ENCODE measurements at places on chromosomes 4 and X. TPM values are rescaled to one million over a fixed set of nuclear protein-coding genes. Genes with fewer than 3 reads are reported as not detected.
A peak's percentile ranks its signal among the peaks of the same experiment; 100 is the strongest.

ADGRG2 gene
- not detected for total RNA-seq

GASK1B gene
- 0.21 TPM for total RNA-seq

CDKL5 gene
- total RNA-seq: 15.3 TPM

DNA sequence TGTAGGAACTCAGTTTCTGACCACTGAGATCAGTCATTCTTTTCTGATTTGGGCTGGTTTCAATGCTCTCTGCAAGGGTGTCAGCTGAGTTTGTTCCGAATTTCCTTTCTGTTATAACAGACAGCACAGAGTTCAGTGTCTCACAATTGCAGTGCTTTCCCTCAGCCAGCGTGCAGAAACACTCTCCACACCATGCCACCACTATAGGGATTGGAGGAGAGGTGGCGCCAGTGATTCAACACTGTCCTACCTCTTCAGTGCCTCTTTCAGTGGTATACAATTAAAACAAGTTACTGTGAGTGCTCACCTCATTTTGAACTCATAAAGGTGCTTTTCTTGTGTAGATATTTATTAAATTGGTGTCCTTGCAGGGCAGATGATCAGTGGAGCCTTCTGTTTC is 413.2 kb upstream of the CXorf51B start:
- DNase-seq: no peak

- DNase-seq: no peak
Observed at GRCh38 chr4:62030958-62031357, 830.8 kb downstream of the ADGRL3 start.

- DNase-seq: peak; percentile 61
Observed at GRCh38 chrX:97039363-97040029, 155.8 kb downstream of the RPA4 start.

DNA sequence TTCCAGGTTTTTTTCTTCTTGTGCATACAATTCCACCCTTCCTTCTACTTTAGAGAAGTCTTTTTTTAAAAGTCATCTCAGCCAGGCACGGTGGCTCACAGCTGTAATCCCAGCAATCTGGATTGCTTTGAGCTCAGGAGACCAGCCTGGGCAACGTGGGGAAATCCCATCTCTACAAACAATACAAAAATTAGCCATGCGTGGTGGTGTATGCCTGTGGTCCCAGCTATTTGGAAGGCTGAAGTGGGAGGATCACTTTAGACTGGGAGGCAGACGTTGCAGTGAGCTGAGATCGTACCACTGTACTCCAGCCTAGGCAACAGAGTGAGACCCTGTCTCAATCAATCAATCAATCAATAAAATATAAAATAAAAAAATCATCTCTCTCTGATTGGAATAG is 14.8 kb downstream of the ELOVL6 start:
- no peak for DNase-seq

GRCh38 chr4:184433258-184433892 is 41.0 kb downstream of the IRF2 start:
- DNase-seq: no peak

DNA sequence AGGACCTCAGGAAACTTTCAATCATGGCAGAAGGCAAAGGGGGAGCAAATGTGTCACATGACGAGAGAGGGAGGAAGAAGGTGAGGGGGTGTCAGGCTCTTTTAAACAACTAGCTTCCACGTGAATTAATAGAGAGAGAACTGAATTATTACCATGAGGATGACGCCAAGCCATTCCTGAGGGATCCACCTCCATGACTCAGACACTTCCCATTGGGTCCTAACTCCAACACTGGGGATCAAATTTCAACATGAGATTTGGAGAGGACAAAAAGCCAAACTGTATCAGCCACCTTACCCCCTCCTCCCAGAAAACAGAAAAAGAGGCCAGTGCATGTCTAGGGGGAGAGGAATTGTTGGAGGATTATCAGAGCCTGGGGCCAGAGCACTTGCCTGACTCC is 40.4 kb upstream of the LAS1L start:
- DNase-seq: no peak

GRCh38 chrX:123357941-123358340 is 173.9 kb downstream of the GRIA3 start:
- DNase-seq: peak; percentile 41

GRCh38 chr4:81628489-81628888 is 156.8 kb upstream of the RASGEF1B start:
- DNase-seq: no peak

- no peak for DNase-seq
Observed at GRCh38 chrX:153457827-153458466, 12.1 kb upstream of the TREX2 start.

DNA sequence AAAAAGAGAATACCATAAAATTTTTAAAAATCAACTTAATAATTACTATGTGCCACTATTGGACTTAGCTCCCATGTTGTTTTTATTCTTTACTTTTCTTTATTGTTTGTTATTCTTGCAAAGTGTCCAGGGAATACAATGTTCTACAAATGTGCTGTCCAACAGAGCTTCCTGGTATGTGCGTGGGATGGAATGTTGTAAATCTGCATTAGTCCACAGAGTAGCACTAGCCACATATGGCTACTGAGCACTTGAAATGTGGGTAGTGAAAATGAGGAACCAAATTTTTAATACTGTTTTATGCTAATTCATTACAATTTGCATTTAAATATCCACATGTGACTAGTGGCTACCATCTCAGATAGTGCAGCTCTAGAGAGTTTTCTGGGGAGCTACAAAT is 14.3 kb upstream of the CORIN start:
- DNase-seq: no peak

- no peak for DNase-seq
Observed at GRCh38 chrX:48736878-48737212, 24.7 kb upstream of the GLOD5 start.

DNA sequence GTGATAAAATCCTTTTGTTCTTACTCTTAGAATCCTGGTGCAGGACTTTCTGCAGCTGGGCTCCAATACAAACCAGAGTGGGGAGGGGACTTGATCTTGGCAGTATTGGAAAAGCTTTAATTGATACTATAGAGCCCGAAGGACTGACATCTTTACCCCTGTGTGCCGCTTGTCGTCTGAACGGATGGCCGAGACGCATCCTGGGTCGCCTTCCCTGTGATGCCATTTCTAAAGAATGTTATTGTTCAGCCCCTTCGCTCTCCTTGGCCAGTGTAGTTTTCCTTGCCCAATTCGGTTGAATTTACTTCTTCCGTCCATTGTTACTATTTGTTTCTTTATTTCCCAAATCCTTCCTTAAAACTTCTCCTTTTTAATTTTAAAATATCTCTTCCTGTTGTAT is 80.9 kb downstream of the CLDN34 start:
- DNase-seq: no peak

DNA sequence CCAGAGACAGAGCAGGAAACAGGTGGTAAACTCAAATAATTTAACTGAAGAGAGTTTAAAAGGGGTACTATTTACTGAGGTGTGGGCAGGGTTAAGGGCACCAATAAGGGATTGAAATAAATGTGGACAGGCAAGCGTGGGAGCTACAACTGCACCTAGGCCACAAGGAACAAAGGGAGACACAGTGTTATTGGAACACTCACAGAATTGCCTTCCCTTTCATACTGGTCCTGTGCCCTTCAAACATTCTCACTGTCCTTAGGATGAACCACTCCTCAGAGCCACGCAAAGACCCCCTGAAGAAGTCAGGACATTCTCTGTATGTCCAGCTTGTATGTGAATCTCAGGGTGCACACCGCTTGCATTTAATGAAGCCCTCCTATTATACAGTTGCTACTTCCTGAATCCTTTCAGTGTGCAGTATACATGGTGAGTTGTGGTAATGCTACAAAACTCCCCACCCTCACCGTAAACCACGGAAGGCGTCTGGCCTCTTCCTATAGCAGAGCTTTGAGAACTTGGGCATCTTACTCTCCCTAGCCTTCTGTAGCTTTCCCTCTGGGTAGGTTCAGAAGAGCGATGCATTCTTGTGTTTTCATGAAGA is 9.6 kb upstream of the MRPL1 start:
- peak; percentile 13 for DNase-seq

- DNase-seq: no peak
Observed at GRCh38 chr4:141609243-141609642, 27.1 kb upstream of the IL15 start.

DNA sequence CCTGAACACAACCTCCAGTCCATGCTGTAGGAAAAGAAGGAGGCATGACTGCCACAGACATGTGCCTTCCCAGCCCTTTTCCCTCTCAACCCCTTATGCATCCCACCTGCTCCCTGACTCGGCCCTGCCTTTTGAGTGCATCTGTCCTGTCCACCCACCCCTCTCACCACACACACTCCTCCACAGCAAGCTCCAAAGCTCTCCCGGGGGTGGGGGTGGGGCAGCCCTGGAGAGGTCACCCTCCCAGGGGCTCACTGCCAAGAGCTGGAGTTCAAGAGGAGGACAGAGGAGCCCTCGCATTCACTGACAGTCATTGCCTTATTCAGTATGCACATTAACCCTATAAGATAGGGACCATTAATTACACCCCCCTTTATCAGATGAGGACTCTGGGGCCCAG is 46.6 kb upstream of the MAMLD1 start:
- no peak for DNase-seq

- DNase-seq: no peak
Observed at GRCh38 chrX:31423609-31424189, 351.9 kb upstream of the FTHL17 start.

DNA sequence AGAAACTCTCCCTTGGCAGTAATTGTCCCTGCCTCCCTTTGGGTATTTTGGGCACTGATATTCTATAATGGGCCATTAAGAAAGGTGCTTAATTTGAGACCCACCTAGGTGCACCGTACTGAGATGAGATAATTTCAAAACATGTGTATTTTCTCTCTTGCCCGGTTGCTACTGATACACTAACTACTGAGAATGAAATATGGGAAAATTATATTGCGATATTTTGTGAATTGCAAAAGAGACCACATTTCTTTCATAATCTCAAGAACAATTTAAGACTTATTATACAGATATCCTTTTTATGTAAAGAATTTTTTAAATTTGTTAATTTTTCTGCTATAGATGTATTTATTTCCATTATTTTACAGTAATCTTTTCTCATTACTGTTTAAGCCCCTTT is 284.9 kb downstream of the ADGRL3 start:
- no peak for DNase-seq

DNA sequence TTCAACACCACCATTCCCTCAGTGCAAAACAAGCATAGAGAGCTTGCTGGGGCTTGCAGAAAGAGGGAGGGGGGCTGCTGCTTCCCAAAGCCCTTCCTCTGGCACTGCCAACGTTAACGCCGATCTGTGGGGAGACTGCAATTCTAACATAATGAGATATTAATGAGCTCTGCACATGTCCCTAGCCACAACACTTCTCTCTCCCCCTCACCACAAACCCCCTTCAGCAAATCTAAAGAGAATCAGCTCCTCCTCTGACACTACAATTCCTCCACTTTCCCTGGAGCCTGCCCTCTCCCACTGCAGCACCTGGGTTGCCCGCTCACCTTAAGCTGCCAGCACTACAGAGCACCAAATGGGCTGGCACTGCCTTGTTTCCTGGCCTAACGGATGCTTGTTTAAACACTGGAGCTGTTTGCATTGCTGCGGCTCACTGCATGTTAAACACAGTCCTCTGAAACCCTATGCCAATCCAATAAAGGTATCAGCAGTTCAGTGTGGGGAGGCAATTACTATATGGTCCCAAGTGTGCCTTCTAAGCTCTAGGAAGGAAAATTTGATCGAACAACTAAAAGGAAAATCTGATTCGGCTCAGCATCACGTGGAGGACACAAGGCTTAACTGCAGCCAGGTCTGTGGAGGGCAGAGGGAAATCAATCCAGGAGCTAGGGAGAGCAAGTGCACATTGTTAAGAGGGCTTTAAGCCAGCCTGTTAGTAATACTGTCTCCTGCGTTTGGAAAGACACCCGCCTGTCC is 232.4 kb downstream of the MAML3 start:
- DNase-seq: no peak

- no peak for DNase-seq
Observed at GRCh38 chr4:95038791-95039190, 281.0 kb downstream of the BMPR1B start.

DNA sequence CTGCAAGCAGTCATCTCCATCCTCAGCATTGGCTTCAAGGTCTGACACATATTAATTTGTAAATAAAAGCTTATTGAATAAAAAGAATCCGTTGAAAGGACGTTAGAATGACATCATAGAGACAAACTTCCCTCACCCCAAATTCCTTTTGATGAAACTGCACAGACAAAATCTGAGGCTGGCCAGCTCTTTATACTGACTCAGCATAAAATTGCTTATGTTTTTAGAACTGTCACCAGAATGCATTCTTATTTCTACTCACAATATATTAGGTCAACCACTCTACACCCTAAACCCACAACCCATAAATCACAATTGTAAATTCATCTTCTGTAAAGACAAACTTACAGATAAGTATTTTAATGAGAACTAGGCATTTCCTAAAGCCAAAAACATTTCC is 359.2 kb upstream of the TEX13C start:
- no peak for DNase-seq

DNA sequence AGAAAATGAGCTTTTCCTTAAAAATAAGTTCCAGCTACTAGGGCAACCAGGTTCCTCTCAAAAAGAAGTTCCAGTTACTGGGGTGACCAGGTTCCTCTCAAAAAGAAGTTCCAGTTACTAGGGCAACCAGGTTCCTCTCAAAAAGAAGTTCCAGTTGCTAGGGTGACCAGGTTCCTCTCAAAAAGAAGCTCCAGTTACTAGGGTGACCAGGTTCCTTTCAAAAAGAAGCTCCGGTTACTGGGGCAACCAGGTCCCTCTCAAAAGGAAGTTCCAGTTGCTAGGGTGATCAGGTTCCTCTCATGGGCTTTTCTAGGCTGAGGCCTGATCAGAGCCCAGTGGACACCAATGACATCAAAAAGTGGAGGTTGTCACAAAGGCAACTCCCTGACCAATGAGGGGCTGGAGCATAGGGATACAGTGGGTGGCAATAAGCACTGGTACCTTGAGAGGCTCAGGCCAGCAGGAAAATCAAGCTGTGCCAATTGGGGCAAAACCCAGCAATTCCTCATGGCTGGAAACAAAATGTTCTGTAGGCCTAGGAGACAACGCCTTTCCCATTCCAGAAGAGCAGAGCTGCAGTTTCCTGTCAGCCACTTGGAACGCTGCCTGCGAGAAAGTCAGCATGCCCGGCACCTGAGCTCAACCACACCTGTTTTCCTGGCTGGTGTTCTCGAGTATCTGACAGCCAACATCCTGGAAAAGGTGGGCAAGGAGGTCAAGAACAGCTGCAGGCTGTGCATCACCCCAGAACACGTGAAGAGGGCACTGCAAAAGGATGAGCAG is 12.3 kb upstream of the SYTL5 start:
- peak; percentile 30 for DNase-seq

All from GM12878 (cell line).